Fibroblast of the aortic adventitia (primary cell): ENCODE measurements at places on chromosomes 12 and 14.
A peak's percentile ranks its signal among the peaks of the same experiment; 100 is the strongest.

DNA sequence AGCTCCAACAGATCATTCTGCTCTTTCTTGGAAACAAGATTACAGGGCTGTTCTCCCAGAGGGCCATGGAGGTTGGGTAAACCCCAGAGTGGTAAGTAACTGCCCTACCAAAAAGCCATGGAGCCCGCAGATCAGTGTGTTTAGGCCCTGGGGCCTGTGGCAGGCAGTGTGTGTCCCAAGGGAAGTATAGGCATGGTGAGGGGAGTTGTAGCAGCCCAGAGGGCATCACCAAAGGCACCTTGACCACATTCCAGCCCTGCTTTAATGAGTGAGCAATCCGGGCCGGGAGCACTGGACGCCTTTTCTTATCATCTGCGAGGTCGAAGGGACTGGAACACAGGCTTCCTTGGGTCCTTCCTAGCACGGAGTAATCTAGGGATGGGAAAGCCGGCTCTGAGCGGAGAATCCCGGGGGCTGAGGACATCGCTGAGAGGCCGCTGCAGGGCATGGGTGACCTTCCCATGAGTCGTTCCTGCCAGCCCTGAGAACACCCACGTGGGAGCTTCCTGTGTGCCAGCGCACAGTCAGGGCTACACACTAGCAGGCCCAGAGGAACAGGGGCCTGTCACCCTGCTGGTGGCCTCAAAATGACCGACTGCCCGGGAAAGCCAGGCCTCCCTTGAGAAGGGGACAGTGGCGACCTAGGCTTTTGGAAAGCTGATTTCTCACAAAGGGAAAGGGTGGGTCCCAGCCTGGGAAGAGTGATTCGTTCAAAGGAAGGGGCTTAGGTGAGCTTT is 91.3 kb downstream of the NINJ2 start:
- DNase-seq, result no peak

DNA sequence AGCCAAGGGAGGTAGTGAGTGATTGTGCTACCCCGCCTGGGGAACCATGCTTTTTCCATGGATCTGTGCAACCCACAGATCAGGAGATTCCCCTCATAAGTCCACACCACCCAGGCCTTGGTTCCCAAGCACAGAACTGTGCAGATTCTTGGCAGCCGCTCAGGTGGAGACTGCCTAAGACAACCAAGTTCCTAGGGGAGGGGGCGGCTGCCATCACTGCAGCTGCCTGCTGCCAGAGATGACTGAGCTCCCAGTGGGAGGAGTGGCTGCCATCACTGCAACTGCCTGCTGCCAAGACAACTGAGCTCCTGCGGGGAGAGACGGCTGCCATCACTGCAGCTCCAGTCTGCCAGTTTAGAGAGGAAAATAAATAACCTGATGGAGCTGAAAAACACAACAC is 138.3 kb upstream of the GARIN2 start:
- DNase-seq, result no peak

GRCh38 chr12:108338915-108339657 is at the start of gene CMKLR1:
Gene CMKLR1, minus strand, starts transcription at chr12:108339311. Its CDS starts 45,720 bp downstream, at chr12:108293591.
- no peak for DNase-seq

DNA sequence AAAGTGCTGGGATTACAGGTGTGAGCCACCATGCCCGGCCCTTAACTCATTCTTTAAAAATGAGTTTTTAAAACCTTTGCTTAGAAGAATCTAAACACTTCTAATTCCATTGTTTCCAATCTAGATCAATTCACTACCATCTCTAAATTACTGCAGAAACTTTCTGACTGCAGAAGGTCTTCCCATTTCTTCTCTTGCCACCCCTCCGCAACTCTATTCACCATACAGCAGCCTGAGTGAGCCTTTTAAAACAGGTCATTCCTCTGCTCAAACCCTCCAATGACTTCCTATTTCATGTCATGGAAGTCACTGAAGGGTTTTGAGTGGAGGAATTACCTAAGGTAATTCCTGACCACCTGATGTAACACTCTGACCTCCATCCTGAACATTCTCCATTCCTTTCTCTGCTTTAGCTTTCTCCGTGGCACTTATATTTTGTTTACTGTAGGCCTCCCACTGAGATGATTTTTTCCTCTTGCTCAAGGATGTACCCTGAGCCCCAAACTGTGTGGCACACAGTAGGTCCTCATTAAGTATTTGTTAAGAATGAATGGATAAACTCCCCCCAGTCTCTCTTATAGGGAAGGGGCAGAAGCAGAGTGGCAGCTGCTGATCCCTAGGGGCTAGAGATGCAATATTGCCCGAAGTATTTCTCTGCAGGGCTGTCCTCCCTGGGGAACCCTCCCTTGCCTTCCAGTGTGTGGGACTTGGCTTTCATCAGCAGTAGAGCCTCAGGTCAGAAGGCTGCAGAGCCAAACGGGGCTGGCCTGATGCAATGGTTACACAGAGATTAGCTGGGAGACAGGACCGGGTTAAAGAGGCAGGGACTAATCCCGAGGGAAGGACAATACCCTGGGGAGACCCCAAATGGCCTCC is 1.2 kb downstream of the DDIT3 start:
- peak; percentile 80 for DNase-seq

DNA sequence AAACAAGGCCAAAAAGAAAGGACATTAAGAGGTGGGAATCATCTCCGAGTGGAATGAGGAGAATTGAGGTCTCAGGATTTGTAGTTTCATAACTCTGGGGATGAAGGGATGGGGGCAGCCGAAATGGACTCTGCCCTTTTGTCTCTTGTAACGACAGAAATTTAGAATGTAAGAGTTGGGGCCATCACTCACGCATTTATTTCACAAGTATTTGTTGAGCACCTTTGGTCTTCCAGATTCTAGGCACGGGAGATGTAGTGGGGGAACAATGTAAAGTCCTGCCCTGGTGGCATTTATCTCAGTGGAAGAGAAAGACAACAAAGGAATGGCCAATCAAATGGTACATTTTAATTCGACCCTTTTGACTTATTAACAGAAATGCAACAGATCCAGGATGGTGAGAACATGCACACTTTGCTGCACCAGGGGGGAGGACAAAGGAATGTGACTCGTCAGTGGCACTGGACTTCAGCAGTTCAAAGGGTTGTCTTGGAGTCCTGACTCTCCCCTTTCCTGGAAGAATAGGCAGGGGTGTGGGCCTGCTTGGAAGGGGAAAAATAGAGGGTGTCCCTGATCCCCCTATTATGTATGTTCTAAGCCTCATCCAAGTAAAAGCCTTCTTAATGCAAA is 102.0 kb downstream of the TMEM30B start:
- no peak for DNase-seq

DNA sequence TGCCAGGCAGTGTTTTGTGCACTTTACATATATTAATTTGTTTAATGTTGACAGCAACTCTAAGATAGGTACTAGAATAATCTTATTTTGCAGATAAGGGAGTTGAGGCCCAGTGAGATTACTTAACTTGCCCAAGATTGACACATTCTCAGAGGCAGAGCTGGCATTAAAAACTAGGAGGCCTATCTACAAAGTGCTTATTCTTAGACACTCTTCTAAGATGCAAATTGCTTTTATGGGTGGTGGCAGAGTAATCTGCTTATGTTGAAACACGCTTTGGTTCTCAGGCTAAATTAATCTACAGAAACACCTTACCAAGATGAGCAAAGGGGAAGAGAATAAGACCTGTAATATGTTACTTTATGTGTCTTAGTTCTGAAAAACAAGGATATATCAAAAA is 7.2 kb downstream of the MGP start:
- DNase-seq, result no peak

DNA sequence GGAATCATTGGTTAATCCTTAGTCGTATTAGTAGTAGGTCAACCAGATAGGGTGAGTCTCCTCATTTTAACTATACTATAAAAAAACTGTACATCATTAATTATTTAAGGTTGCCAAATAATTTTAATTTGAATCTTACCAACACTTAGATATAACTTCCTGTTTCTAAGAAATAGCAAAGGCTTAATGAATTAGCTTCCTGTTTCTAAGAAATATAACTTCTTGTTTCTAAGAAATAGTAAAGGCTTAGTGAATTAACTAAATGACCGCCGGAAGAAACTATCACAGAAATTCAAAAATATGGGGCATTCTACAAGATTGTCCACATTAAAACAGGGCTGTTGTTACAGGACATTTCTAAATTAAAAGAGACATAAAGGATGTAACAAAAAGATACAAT is 392.9 kb upstream of the FOXG1 start:
- DNase-seq, result no peak

GRCh38 chr12:2958432-2959191 is 585 bp upstream of the TEAD4 start:
- DNase-seq, result peak; percentile 60

GRCh38 chr12:123367511-123367910 is 2.9 kb upstream of the SBNO1 start:
- peak; percentile 17 for DNase-seq

DNA sequence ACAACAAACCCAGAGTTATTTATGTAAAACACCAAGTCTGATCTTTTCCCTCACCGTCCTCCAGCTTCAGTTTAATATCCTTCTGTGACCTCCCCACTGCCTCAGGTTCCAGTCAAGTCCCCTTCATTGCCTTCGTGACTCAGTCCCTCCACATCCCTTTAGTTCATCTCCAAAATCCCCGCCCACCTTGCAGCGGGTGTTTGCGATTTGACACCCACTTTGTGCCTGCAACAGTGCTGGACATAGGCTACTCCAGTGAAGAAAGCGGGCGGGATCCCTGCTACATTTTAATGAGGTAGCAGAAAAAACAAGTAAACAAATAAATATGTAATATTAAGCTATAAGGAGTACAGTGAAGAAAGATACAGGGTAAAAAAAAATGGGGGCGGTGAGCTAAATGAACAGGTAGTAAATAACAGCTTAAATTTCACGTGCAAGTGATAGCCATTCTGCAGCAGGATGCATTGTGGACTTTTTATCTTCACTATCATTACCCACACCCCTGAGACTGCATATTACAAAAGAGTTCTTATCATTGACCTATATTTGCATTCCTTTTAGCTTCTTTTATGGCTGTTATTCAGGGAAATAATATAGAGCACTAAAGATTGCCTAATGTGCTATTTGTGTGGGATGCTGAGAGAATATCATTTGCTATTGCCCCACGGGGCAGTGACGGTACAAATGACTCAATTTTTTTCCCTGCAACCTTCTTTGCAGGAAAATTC is 222.8 kb upstream of the NUDT4 start:
- peak; percentile 33 for DNase-seq

DNA sequence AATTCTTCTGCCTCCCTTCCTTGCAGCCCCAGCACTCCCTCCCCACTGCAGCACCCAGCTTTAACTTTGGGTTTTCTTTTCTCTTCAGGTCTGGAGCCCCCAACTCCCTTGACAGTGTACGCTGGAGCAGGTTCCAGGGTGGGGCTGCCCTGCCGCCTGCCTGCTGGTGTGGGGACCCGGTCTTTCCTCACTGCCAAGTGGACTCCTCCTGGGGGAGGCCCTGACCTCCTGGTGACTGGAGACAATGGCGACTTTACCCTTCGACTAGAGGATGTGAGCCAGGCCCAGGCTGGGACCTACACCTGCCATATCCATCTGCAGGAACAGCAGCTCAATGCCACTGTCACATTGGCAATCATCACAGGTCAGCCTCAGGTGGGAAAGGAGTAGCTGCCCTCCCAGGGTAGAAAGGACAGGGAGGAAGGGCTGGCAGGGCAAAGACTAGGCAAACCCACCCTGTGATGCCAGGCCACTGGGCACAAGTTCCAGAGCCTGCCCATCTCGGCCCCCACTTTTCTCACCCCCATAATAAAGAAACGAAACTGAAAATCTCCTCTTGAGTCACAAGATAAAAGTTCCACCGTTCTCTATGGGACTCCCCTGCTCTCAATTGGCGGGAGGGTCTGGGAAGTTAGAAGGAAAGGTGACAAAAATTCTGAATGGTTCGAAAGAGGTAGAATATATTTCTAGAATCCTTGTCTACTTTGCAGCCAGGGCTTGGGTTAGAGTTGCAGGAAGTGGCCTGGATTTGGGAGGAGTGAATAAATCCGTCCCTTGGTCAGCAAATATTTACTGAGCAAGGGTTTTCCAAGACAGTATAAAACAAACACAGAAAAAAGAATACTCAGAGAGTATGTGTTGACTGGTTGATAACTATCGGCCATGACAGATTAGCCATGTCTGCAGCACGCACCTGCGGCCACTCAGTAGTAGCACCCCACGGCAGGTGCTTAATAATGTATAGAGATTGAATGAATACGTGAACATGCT is 3.2 kb downstream of the LAG3 start:
- DNase-seq, result no peak

DNA sequence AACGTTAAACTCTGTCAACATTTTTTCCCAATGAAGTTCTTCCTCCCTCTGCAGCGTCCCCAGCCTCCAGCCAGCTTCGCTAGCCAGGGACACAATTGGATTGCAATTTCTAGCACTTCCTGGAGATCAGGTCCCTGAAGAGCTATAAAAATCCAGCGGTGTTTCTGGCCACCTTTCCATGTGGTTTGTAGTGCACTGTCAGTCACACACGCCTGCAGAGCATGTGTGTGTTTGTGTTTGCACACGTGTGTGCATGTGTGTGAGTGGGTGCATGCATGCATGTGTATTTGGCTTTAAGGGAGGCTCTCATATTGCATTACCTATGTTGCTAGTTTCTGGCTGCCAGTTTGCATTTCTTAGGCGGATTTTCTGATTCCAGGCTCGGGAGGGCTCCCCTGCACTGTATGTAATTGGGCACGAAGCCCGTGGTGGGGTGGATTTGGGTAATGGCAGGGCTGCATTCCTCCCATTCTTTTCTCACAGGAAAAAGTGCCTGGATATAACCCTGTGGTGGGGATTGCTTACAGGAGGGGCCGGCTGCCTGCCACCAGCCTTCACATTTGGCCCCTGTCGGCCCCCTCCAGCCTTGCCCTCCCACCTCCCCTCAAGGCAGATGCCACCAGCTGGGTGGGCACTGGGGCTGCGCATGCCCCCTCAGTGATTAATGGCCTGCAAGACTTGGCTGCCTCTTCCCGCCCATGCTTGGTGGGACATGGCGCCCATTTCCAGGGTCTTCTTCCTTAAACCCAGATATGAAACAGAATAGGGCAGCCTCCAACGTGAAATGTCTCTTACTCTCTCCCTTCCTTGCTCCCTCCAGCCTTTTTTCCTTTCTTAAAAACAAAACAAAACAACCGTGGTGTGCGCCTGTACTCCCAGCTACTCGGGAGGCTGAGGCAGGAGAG is 74.0 kb downstream of the TSPAN9 start:
- peak; percentile 69 for DNase-seq

GRCh38 chr14:55583942-55584468 is 4.0 kb downstream of the KTN1 start:
- DNase-seq, result no peak

- no peak for DNase-seq
Measured at GRCh38 chr12:110582276-110583136, 612 bp downstream of the PPTC7 start.

DNA sequence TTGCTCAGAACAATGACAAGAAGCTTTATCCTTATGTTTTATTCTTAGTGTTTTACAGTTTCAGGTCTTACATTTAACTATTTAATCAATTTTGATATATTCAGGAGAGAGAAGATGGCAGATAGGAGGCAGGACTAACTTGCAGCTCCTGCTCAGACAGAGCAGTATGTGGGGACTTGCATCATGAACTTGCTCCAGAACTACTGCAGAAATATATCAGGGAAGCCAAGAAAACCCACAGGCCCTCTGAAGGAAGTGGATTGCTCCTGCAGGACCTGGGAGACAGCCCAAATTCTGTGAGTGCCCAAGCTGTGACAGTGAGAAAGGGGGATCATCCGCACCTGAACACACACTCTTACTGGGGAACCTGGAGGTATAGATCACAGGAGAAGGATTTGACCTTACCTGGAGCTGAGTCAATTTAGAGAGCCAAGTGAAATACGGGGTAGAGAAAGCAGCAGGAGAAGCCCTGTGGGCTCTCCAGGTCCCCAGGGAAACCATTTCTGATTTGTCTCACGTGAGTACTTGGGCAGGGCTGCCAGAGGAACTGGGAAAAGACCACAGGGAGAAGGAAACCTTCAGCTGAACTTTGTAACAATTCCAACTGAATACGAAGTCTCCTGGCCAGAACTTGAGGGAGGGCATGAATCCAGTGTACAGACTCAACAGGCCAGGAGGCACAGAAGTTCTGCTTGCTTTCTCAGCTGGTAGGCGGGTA is 28.9 kb upstream of the TSPAN8 start:
- peak; percentile 89 for DNase-seq
